Mammary epithelial cell (primary cell): ENCODE measurements at places on chromosomes 1 and 21. TPM values are rescaled to one million over a fixed set of nuclear protein-coding genes. Genes with fewer than 3 reads are reported as not detected.
A peak's percentile ranks its signal among the peaks of the same experiment; 100 is the strongest.

DNA sequence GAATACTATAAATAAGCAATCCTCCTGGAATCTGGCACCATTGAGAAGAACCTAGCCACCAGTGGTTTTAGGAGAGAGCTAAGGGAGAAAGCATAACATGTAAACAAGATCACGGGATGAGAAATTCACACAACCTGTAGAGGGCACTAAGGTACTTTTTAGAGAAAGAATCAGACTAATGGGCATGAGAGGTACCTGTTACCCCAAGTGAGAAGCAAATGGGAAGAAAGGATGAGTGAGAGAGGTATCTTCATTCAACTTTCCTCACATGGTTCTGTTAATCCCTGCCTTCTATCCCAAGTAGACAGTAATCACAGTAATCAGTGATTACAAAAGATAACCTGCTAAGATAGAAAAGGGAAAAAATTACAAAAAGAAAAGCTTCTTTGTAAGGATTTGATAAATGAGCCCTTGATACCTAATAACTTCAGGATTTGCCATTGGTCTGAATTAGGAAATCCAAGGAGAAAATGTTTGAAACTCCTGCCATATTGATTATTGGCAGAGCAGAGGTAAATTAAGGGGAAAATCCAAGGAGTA lies 251.1 kb upstream of the ADGRL2 start:
- DNase-seq: peak; percentile 40

DNA sequence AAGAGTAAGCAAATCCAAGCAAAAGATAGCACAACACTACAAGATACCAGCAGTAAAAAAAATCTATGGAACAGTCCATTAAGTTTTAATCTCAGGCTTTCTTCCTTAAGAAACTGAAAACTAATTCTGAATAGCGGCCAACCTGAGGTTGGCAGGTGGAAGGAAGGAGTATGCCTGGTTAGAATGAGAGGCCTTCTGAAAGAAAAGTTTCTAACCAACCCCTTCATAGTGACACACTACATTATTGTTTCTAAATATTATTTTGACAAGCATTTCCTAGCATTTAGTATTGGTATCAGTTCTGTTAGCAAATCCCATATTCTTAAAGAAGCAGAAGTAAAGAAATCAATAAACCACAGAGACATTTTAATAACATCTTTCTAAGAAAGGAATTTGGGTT lies 205.7 kb upstream of the PTBP2 start:
- DNase-seq: no peak

DNA sequence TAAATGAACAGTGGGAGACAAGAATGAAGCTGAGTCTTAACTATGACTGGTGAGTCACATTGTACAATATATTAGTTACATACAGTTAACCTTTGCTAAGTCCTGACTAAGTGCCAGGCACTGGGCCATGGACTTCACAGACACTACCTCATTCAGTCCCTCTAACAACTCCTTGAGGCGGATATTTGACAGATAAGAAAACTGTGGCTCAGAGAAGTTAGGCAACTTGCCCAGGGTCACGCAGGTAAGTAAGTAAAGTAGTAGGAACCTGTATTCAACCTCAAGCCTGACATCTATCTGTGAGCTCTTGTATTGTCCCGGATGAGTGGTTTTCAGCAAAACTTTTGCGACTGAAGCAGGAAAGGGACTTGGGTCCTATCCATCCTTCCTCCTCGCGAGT lies 62.1 kb downstream of the GNG12 start:
- DNase-seq: peak; percentile 91

- no peak for DNase-seq
Observed at GRCh38 chr1:72547412-72547811, 265.1 kb upstream of the NEGR1 start.

DNA sequence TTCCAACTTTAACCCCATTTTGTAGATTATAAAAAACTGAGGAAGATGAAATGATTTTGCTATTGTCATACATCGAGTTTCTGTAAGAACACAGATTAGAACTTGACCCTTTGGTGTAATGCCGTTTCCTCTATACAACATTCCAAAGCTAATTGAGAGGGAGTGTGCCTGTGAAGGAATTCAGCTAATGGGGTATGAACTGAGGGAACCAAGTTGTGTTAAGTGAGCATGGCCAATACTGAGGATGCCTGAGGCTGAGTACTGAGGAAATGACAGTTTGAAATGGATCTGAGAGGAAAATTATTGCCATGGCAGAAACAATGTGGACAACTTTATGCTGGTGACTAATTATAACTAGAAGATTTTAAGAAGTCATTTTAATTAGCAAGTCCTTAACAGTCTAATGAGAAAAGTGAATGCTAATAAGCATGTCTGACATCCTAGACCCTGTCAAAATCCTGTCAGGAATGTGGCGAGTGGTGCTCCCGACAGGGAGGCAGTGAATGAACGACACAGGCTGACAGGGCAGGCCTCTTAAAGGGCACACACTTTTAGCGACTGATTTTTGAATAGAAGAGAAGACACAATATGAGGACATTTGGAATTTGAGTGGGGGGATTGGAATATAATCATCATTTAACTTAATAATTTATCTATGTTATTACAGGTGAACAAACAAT lies 262.5 kb downstream of the HLX start:
- DNase-seq: no peak

The ERICH3 gene
- total RNA-seq: not detected

The TMOD4 gene
- not detected for total RNA-seq
